ENCODE measurements at places on chromosomes 7 and 10.

DNA sequence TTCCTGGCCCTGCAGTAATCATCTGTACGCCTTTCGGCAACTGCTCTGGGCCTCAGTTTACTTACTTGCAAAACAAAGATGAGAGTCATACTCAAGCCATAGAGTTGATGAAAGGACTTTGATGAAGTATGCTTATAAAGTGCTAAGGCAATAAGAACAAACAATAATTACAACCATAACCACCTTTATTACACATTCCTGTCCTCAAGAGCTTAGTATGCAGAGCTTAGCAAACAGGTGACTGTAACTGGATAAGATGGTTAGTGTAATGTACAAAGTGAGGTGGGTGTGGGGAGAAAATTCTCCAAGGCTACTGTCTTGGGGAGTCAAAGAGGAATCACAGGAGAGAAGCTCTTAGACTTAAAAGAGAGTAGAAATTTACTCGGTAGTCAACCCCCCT lies 117.0 kb upstream of the AFAP1L2 start:
- DNase-seq: no peak

GRCh38 chr10:119509909-119510451 lies 32.5 kb downstream of the RGS10 start:
- no peak for DNase-seq

- DNase-seq: no peak
Observed at GRCh38 chr10:21238044-21238443, 287.4 kb downstream of the SKIDA1 start.

DNA sequence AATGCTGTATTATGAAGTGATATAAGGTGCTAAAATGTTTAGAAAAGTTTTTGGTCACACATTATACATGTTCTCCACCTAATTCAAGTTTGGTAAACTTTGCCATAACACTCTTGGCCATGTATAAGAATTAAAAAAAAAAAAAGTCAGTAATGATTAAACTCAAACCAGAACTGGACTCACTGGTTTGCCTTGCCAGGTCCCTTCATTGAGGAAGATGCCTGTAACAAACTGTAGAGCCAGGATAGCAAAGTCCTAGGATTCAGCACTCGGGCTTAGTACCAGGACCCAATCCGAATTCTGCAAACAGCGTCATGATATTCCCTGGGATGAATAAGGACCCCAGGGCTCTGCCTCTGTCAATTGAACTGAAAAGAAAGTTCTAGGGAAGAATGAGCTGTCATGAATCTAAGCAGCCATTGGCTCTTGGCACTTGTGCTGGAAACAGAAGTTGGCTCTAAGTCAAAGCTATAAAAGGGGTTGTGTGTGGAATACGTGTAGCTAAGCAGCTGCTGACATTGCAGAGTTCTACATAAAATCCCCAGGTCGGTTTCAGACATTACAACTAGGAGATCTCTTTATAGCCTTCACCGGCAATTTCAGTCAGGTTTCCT lies 216.9 kb downstream of the C7orf25 start:
- no peak for DNase-seq

GRCh38 chr10:42969909-42970308 lies 107.0 kb upstream of the RET start:
- no peak for DNase-seq

DNA sequence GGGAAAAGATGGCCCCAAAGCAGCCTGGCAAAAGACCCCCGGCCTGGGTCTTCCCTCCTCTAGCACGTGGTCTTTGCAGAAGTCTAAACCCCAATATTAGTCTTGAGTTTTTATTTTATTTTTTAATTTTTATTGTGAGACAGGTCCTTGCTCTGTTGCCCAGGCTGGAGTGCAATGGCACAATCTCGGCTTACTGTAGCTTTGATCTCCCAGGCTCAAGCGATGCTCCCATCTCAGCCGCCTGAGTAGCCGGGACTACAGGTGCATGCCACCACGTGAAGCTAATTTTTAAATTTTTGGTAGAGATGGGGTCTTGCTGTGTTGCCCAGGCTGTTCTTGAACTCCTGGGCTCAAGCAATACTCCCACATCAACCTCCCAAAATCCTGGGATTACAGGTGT lies 40.3 kb upstream of the MXI1 start:
- no peak for DNase-seq

GRCh38 chr7:120475994-120476393 lies 203.0 kb downstream of the KCND2 start:
- no peak for DNase-seq
